ENCODE measurements at places on chromosomes 5 and 9. TPM values are rescaled to one million over a fixed set of nuclear protein-coding genes. Genes with fewer than 3 reads are reported as not detected.

Gene TBCA
- 131 TPM for total RNA-seq

Gene PCDHGB1
- 0.99 TPM for total RNA-seq

Gene ANKRD33B
- 3.4 TPM for total RNA-seq

Gene PCDHGB7
- 5.8 TPM for total RNA-seq

Gene PCDHB15
- total RNA-seq: 0.90 TPM

Gene ADAMTS19
- total RNA-seq: not detected

Gene ADAMTSL1
- 21.6 TPM for total RNA-seq

Gene ADAMTS16
- total RNA-seq: not detected

Gene FCN2
- not detected for total RNA-seq

Gene ZNF454
- total RNA-seq: 1.2 TPM

Data from endothelial cell of coronary artery (primary cell).